Foreskin fibroblast (primary cell): ENCODE measurements at places on chromosomes 12 and 14.

GRCh38 chr14:65302571-65303189 lies 109.8 kb upstream of the FUT8 start:
- no peak for DNase-seq

GRCh38 chr14:101955695-101956161 lies 8.6 kb upstream of the DYNC1H1 start:
- no peak for DNase-seq

DNA sequence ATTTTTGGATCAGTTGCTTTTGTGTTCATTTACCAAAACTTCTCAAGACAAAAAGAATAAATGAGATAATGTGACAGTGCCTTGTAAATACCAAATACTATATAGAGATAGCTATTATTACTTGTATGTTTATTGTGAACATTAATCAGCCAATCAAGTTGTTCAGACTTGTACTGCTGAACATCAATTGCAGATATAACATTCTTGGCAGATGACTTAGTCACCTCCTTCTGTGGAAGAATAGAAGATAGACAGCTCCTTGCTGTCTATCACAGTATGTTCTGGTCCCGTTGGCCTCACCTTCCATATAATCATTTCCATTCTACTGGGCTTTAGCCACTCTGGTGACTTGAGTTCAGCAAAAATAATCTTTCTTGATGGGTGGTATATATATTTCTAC lies 30.1 kb downstream of the PSEN1 start:
- DNase-seq = no peak

DNA sequence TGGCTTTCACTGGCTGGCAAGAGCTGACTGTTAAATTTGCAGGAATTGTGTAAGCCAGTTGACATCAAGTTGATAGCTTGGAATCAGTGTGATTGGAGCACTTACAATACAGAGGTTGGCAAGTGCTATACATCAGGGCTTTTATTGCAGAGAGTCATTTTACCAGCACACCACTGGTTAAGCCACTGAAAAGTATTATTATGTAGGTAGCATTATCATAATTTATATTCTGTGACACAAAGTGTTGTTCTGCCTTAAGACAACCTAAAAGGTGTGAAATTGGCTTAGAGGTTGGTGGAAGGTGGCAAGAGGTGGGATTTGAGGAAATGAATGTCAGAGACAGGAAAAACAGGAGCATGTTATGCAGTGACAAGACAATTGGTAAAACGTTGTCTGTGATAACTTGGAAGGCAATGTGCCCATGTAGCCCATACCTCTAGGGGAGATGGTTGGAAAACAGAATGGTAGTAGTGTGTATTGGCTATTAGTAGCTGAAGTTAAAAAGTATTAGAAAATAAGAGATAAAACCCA lies 172.9 kb upstream of the PRICKLE1 start:
- no peak for DNase-seq
